ENCODE measurements at places on chromosomes 2 and 18.

DNA sequence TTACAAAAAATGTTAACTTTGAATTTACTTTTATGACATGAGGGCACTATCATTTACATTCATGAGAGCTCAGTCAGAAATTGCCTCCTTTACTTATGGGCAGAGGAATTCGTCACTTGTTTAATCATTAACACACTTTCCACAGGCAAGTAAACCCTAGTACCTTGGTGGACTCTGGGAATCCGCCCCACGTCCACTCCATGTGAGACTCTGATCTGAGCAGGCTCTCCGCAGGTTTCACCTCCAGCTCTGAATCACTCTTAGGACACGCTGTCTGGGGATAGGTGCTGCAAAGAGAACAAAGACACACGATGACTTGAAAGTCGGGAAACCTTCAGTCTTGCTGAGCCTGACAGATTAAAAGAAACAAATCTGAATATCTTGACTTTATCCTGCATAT is 73.6 kb downstream of the LPIN2 start:
- DNase-seq: no peak

GRCh38 chr2:22694856-22695255 is 690.1 kb upstream of the KLHL29 start:
- no peak for DNase-seq

GRCh38 chr2:197239434-197239833 is 71.1 kb downstream of the ANKRD44 start:
- no peak for DNase-seq

DNA sequence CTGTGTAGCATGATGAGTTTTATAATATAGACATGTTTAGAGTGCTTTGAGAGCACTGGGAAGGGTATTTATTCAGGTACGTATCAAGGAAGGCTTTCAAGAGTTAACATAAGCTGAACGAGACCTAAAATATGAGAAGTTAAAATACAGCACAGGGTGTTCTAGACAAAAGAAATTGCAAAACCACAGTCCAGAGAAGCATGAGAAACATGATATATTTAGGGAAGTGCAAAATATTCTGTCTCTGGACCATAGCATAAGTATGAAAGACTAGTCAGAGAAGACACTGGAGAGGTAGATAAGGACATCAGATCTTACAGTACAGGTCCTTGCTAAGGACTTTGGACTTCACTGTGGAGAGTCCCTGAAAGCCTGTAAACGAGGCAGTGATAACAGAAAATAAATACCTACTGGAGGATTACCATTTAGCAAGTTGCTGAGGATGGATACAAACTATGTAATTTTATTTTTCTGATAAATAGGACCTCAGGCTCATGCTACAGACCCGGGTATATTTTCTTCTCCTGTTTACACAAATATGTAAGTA is 43.7 kb downstream of the FSIP2 start:
- DNase-seq: no peak

DNA sequence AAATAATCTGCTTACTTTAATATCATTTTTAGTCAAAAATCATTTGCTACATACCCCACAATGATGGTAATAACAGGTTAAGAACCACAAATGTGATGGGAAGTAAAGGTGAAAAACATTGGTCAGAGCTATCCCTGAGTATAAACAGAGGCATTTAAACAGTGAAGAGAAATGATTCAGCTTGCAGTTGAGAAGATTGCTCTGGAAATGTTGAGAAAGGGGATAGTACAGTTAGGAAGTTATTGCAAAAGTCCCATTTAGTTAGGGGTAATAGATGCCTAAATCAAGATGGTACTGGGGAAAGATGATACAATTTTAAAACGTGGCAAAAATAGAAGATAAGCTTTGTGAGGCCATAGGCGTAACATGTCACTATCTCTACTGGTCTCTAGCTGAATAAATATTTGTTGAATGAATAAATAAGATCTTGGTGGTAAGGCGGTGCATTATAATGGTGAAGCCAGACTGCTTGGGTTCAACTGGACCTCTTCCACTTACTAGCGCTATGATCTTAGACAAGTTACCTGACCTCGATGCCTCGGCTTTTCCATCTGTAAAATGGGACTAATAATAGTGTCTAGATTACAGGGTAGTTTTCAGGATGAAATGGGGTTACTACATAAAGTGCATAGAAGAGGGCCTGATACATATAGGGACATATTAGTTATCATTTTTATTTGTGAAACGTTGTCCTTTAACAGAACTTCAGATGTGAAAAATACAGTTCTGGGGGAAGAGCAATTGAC is 2.0 kb upstream of the BZW1 start:
- no peak for DNase-seq

Measured in stimulated activated CD8-positive, alpha-beta memory T cell treated with anti-CD3 and anti-CD28 coated beads, Interleukin-4, amount 100 ng/mL, for 24 hours (primary cell).